CD4-positive, alpha-beta T cell treated with Interleukin-2 at 100 ng/mL for 4 hours (primary cell): ENCODE measurements at places on chromosomes 13 and 19.

- DNase-seq: no peak
Observed at GRCh38 chr13:48888613-48889012, 87.1 kb upstream of the FNDC3A start.

- peak; percentile 43 for DNase-seq
Observed at GRCh38 chr13:40983725-40984667, 35.1 kb downstream of the ELF1 start.

- DNase-seq: no peak
Observed at GRCh38 chr19:17871878-17872250, at the start of gene SLC5A5. Gene SLC5A5, plus strand, starts transcription at chr19:17871945. Its CDS starts 375 bp downstream, at chr19:17872320.

DNA sequence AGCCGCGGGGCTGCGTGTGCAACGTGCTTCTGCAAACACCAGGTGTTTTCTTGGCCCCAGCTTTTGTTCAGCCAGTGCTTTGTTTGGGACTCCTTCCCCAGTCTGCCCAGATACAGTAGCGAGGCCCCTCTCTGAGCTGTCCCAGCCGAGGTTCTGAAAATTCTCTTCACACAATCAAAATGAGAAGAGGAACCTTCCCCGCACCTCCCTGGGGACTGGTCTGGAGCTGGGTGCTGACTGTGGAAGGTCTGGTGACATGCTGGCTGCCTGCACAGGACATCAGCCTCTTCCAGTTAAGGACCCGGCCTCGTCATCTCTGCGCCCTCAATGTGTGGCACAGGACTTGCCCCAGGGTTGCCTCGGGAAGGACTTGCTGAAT lies 4.2 kb downstream of the ATP4A start:
- no peak for DNase-seq

DNA sequence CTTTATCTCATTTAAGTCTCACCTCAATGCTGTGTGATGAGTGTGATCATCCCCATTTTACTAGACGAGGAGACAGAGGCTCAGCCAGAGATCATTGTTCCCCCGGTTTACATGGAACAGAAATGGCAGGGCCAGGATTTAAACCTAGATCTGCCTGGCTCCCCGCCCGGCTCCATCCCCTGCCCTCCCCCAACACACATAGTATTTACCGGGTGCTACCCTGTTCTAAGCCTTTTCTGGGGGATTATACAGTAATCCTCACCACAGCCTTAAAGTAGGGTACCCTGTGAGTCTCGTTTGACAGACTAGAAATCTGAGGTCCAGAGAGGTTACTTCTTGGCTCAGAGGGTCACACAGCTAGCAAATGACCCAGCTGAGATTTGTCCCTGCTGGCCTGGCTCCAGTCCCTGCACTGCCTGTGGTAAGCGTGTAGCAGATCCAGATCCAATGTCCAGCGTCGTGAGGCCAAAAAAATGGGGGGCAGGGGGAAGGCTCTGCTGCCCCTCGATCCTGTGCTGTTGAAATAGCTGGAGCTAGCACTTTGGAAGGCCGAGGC lies 3.8 kb upstream of the KLC3 start:
- DNase-seq: no peak

DNA sequence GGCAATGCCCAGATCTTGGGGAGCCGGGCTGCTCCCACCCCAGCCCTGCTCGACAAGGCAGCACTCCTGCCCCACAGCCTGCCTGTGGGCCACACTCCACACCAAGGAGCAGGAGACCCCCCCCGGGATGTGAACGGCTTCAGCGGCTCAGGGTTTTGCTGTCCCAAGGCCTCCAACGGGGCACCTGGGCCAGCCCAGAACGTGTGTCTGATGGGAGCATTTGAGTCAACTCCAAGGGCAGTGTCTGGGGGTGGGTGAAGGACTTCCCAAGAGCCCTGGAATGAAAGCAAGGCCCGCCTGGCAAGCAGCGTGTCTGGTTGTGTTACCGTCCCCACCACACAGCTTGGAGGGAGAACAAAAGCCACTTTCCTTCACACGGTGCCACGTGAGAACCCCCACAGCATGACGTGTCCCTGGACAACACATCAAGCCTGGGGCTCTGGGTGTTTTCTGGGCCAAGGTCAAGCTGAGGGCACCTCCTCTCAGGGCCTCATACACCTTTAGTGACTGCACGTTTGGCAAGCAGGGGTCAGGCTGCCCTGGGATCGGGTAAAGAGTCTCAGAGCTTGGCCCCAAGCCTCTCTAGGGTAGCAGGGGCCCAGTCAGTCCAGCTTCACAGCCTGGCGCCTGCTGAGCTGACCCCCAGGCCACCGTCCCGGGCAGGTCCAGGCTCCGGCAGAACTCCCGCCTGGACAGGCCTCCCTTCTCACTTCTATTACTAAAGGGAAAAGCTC lies 6.0 kb downstream of the C13orf46 start:
- no peak for DNase-seq

- DNase-seq: no peak
Observed at GRCh38 chr19:40702337-40703012, 12.0 kb upstream of the NUMBL start.

GRCh38 chr13:38628554-38628953 lies 58.3 kb upstream of the FREM2 start:
- no peak for DNase-seq

DNA sequence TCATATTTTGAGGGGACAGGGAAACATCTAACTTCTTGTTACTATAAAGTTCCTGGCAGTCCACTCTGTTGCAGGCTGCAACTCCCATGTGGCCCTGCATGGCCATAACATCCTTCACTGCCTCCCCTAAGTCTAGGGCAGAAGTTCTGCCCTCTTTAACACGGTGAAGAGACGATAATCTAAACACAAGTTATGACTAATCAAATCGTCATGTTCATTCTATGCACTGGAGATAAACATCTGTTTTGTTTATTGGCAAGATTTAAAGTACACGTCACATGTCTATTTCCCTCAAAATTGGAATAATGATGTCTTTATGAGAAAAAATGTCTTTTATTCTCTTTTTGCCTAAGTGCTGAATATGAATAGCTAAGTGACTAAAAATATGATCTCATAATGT lies 1629.4 kb downstream of the PCDH9 start:
- no peak for DNase-seq

- DNase-seq: no peak
Observed at GRCh38 chr19:42293540-42293939, 8.4 kb upstream of the PRR19 start.

- no peak for DNase-seq
Observed at GRCh38 chr19:12800466-12800770, 1.2 kb downstream of the PRDX2 start.

DNA sequence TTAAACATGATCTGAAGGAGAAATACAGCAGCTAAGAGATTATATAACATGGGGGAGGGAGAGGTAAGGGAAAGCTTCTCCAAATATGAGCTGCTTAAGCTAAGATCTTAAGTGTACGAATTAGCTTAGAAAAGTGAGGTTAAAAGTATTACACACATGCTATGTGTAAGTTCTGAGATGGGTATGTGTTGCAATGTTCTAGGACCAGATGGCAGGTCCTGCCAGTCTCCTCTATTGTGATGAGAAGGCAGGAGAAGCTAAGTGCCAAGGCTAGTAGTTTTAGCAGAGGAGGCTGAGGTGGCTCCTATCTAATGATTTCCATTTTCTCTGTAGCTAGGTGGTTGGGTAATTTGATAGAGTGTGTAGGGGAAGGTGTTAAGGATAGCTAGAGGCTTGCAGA lies 57.6 kb downstream of the MICU2 start:
- DNase-seq: no peak

GRCh38 chr13:63408331-63409189 lies 1992.9 kb upstream of the PCDH20 start:
- no peak for DNase-seq

GRCh38 chr13:51524829-51525566 lies 59.3 kb upstream of the WDFY2 start:
- DNase-seq: no peak

GRCh38 chr13:52034616-52035226 lies 10.2 kb downstream of the UTP14C start:
- no peak for DNase-seq

DNA sequence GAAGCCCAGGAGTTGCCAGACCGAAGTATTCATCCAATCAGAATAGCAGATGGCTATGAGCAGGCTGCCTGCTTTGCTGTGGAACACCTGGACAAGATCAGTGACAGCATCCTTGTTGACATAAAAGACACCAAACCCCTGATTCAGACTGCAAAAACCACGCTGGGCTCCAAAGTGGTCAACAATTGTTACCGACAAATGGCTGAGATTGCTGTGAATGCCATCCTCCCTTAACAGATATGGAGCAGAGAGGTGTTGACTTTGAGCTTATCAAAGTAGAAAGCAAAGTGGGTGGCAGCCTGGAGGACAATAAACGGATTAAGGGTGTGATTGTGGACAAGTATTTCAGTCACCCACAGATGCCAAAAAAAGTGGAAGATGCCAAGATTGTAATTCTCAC lies 250.3 kb upstream of the OBI1 start:
- no peak for DNase-seq

DNA sequence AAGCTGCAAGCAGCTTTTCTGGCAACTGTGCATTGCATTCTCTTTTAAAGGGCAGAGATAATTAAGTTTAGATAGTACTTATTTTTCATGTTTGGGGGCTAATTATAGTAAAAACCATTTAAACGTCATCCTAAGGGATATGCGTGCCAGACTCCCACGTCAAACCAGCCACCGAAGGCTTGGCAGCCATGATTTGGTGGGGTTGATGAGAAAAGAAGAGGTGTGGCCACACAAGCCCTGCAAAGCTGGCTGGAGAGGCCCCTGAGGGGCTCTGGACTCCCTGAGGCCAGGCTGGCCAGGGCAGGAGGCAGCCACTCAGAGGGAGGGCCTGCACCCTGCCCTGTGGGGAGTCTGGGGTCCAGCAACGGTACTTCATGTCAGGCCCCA lies 17.5 kb downstream of the PEPD start:
- no peak for DNase-seq

DNA sequence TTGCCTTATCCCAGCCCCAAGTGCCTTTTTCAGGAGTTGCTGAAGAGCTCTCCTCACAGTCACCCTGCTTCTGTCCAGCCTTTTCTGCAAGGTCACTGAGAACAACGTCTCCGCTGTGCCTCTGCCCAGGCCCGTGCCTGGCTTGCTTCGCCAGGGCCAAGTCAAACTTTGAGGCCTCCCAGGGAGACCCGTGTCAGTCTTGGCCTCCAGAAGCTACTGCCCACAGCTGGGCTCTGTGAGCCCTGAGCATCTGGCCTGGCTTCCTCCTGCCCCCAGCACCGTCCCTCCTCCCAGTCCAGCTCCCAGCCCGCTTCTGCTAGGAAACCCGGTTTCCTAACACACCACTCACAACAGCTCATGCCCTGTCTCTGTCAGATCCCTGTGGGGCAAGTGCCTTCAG lies 165.9 kb downstream of the TEX29 start:
- DNase-seq: no peak

DNA sequence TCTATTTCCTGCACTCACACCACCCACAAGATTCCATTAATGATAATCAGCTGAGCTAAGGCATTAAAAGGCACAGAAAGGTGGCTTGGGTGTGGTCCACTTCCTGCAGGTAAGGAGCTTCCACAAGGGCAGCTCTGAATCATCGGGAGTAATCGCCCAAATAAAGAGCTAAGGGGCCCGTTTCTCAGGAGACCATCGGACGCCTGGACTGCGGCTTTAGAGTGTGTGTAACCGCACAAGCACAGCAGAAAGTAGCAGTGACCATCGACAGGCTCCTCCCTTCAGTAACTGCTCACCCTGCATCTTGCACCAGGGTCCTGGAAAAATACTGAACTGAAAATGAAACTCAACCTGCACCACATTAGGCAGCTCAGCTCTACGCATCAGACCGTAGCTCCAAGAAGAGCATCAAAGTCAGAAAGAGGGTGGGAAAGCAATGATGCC lies 6.0 kb downstream of the STK24 start:
- DNase-seq: peak; percentile 58

- DNase-seq: no peak
Observed at GRCh38 chr13:103523858-103524257, 457.6 kb upstream of the SLC10A2 start.

GRCh38 chr19:18415178-18415867 lies 3.9 kb upstream of the SSBP4 start:
- DNase-seq: no peak

- no peak for DNase-seq
Observed at GRCh38 chr13:37107456-37107855, 2.0 kb upstream of the CSNK1A1L start.

GRCh38 chr13:34620074-34620850 lies 321.8 kb upstream of the NBEA start:
- DNase-seq: no peak

GRCh38 chr19:51331716-51332115 lies 10.2 kb downstream of the VSIG10L start:
- DNase-seq: no peak

- DNase-seq: no peak
Observed at GRCh38 chr13:22945321-22946226, 235.2 kb upstream of the SGCG start.

DNA sequence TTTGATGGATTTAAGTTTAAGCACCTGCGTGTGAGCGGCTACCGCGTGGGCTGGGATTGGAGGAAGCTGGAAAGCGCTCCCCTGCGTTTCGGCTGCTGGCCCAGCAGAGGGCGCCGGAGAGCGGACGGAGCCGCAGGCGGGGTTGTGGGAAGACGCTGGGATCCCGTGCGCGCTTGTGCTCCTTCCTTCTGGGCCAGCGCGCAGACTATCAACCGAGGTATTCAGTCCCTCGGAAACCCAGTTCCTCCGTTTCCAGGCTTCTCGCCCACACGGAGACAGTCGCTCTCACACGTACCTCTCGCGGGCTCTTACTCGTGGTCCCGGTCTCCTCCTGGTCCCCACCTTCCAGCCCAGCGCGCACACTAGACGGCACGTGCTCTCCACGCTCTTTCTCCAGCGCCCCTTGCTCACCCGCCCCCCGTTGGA lies 28.8 kb downstream of the EPN1 start:
- peak; percentile 31 for DNase-seq

DNA sequence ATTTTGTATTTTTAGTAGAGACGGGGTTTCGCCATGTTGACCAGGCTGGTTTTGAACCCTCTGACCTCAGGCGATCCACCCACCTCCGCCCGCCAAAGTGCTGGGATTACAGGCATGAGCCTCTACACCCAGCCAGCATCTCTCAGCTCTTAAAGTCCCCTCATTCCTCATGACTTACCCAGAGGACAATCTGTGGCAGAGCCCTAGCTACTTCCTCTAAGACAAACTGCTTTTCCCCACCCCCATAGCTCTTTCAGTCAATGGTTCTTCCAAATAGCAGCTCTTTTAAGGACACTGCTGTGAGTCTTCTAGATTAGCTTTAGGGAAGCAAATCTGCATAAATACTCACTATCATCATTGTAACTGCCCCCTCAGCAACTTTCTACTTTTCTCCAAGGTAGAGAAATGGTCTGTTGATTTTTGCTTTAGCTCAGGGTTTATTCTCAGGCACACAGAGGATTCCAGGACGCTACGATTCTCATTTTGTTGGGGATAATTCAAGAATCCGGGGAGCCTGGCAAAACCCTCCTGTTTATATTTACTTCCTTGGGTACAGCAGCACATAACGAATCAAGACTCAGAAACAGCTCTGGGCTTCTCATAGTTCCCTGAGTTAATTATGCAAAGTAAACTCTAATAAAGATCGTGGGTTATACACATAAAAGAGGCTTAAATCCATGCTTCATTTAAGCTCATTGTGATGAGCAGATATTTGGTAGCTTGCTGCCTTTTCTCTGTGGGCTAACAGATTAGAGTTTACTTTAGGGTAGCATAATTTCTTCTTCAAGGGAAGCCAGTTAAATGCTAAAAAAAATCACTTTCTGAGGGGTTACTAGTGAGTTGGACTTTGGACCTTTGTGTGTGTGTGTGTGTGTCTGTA lies 357.4 kb downstream of the TDRD3 start:
- DNase-seq: no peak

GRCh38 chr13:103883164-103883563 lies 816.9 kb upstream of the SLC10A2 start:
- DNase-seq: no peak
